ENCODE measurements at places on chromosomes 4 and X.

DNA sequence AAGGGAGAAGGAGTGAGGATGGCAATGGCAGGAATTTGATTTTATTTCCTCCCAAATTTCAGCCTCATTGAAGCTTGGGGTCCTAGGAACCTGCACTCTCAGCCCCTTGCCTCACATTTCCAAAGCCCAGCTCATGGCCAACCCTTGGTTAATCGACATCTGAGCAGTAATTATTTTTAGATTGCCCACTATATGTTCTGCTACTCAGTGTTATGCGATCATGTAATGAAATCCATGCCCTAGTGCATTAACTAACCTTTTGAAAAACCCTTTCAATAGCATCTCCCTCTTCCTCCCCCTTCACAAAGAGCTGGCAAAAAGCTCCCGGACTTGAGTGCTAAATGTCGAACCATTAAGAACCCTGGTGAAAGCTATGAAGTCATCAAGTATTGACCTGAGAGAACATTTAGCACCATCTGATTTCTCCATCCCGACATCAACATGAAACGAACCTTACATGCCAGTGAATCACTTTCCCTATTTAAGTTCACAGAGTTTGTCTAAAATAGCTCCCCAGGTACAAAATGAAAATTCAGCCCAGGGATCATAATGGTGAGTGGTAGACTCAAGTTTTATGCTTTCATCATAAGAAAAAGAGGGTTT lies 59.2 kb upstream of the RPS6KA3 start:
- no peak for DNase-seq

- no peak for DNase-seq
Observed at GRCh38 chr4:9849538-9849920, 68.1 kb downstream of the DRD5 start.

- no peak for DNase-seq
Observed at GRCh38 chrX:44022964-44023363, 49.8 kb upstream of the NDP start.

DNA sequence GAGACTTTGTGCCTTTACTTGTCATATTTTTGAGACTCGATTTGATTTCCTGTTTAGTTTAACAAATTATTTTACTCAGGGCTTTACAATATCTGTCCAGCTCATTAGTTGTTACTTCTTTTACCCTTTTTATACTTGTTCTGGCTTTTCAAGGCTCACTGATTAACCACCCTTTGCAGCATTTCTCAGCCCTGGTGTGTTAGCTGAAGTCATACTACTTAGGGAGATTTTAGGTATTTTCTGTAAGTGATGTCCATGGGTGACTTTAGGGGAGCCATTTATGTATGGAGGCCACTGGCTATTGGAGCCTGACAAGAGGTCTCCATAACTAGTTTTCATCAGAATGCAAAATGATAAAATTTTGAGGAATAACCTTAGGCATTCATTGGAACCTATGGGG lies 147.2 kb downstream of the RPA4 start:
- no peak for DNase-seq

DNA sequence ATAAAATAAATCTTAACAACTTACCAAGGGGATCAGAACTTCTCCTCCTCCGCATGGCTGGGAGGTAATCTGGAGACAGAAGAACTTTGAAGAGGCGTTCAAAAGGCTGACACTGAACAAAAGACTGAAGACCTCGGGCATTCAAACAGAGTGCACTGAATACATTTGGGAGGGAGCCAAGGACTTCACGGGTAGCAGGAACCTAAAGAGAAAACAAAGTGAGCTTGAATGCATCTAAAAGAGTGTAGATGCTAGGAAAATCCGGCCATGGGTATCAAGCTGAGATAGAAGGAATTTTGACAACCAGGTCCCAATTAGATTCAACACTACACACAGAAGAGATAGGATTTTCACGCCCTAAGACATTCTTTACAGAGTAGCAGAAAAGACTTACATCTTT lies 69.6 kb downstream of the HUWE1 start:
- no peak for DNase-seq

- DNase-seq: no peak
Observed at GRCh38 chr4:53120778-53121177, 245.1 kb downstream of the SCFD2 start.

DNA sequence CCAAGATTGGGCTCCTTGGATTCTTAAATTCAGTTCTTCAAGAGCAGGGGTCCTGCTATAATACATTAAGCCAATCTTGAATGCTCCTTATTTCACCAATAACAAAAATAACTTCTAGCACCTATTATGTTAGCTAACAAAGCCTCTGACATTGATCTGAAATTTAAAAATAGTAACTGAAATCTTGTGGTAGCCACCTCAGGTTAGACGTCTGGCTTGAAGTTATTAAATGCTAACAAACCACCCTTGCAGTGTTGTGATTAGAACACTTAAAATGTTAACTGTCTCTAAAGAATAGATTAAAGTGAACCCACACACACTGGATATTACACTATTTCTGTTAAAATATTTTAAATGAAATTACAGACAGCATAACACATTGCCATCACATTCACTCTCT lies 49.8 kb upstream of the LGI2 start:
- DNase-seq: no peak

DNA sequence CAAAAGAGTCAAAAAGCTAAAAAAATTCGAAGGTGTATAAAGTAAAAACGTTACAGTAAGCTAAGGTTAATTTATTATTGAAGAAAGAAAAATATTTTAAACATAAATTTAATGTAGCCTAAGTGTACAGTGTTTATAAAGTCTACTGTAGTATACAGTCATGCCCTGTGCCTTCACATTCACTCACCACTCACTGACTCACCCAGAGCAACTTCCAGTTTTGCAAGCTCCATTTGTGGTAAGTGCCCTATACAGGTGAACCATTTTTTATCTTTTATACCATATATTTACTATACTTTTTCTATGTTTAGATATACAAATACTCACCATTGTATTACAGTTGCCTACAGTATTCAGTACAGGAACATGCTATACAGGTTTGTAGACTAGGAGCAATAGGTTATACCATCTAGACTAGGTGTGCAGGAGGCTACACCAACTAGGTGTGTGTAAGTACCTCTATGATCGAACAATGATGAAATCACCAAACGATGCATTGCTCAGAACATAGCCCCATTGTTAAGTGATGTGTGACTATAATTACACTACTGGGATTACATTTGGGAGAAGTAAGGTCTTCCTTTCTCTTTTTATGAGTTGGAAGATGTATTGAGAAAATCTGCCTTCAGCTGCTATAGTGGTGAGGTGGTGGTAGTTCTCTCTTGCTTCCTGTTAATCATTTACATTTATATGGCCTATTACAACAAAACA lies 27.2 kb downstream of the TMSB4X start:
- no peak for DNase-seq

GRCh38 chr4:173991316-173991715 lies 292.2 kb downstream of the FBXO8 start:
- DNase-seq: no peak

- DNase-seq: no peak
Observed at GRCh38 chrX:117711782-117712181, 404.8 kb downstream of the KLHL13 start.

- no peak for DNase-seq
Observed at GRCh38 chr4:138301536-138301935, 59.4 kb upstream of the SLC7A11 start.

DNA sequence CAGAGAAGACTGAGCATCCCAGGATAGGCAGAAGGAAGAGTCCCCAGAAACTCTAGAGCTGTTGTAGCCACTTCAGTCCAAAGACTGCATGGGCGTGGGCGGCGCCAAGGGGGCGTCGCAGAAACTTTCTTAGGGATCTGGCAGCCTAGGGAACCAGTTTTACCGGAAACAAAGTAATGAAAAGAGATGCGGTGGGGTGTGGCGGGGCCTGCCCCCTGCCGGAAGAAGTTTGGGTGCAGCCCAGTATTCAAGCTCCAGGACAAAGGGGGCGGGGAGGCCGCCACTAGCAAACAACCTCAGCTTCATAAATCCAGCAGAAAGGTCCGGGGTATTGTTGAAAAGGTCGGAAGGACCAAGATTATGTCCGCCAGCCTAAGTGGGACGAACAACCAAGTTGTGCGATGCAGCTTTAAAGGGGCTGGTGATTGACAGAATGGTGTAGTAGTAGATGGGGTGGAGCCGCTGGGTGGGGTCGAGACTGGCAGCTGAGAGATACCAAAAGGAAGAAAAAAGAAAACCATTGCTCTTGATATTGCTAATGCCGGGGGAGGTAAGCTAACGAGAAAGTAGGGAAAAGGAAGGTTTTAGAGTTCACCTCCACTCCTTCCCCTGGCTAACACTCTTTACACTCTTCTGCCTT lies 190.5 kb downstream of the RRAGB start:
- DNase-seq: peak; percentile 37

- no peak for DNase-seq
Observed at GRCh38 chr4:47674144-47674543, 163.7 kb downstream of the CORIN start.

- DNase-seq: no peak
Observed at GRCh38 chr4:73902817-73903547, 33.8 kb downstream of the CXCL1 start.

GRCh38 chr4:183297675-183298074 lies 22.4 kb downstream of the CLDN22 start:
- DNase-seq: no peak

- no peak for DNase-seq
Observed at GRCh38 chr4:147733716-147734344, 1.9 kb downstream of the ARHGAP10 start.

GRCh38 chr4:185341377-185341776 lies 54.3 kb downstream of the LRP2BP start:
- no peak for DNase-seq

- DNase-seq: no peak
Observed at GRCh38 chr4:76388160-76388908, 32.6 kb downstream of the CCDC158 start.

DNA sequence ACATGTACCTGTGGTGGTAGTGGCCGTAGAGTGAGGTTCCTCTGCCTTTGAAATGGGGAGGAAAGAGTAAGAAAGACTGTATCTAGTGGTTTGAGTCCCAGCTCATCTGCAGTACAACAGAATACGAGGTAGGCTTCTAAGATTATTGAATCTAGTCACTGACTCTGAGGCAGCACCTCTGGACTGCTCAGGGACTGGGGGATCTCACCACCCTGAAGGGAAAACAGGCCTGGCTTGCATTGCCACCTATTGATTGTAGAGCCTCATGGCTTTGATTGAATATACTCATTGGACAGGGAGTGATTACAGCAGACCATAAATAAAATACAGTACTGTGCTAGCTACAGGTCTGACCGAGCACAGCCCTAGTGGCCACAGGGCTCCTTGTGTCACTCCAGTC lies 50.5 kb downstream of the GPR174 start:
- DNase-seq: no peak
